ENCODE measurements at places on chromosomes 11 and 22.

- peak; percentile 51 for DNase-seq
Measured at GRCh38 chr11:3613998-3614741, 27.6 kb downstream of the ART5 start.

DNA sequence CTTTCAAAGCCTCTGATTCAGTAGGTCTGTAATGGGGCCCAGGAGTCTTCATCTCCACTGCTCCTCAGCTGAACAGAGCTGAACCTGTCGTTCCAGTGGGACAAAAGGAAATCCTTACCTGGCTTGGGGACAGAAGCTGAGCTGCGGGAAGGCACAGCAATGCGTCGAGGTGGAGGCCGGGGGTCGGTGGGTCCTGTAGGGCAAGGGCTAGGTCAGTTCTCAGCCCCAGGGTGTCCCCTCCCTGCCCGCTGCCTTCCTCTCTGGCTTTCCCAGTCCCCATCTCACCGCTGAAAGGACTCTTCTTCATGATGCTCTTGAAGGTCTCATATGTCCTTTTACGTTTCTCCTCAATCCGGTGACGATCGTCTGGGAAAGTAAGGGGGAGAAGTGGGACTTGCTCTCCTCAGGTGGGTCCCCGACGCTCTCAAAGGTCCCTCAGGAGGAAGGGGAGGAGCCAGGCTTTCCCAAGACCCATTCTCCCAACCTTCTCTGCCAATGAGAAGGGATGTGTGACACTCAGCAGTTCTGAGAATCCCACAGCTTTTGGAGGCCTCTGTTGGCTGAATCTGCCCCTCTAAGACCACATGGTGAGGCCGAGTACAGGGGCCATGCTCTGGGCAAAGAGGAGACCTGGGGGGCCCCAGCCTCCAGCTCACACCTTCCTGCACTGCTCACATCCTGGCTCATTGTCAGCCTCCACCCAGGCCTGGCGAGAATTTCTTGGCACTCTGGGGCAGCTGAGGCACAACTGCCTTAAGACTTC is 7.0 kb downstream of the RELA start:
- no peak for DNase-seq

DNA sequence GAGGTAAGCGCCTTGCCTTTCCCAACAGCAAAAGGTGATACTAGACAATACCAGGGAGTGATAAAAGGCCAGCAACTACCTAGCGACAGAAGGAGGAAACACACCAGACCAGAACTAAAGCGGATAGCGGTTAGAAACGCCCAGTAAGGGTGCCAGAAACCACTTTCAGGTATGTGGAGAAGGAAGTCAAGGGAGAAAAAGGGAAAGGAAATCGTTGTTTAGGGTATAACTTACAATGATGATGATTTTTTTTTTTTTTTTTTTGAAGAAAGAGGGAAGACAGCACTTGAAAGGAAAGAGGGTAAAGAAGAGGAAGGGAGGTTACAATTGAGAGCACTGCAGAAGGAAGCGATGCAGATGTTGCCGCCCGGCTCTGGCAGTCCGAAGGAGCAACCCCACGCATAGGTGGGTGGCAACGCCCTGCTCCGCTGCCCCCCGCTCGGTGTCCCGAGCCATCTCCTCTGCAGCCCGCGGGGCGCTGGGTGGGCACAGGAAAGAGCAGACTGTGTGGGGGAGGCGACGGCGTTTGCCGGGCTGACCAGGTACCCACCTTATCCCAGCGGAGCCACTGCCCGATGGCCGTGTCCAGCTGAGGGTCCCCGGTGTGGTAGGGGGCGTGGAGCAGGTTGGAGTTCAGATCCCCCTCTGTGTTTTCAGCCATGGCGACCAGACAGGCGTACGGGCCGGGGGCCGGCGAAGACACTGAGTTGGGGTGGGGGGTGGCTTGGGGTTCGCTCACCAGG is 561 bp downstream of the PGM2L1 start:
- DNase-seq = no peak

DNA sequence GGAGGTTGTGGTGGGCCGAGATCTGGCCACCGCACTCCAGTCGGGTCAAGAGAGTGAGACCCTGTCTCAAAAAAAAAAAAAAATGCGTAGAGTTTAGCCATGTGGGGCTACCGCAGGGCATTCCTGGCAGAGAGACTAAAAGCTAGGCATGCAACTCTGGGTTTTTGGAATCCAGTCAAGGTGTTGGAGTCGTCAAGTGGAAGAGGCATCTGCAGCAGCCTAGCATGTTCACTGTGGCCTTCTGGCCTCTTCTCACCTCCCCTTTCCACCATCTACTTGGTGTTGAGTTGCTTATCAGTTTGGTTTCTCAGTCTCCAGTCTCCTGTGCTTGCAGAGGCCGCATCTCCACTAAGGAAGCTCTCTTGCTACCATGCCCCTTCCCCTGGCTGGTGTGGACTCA is 572.5 kb downstream of the NTM start:
- no peak for DNase-seq

DNA sequence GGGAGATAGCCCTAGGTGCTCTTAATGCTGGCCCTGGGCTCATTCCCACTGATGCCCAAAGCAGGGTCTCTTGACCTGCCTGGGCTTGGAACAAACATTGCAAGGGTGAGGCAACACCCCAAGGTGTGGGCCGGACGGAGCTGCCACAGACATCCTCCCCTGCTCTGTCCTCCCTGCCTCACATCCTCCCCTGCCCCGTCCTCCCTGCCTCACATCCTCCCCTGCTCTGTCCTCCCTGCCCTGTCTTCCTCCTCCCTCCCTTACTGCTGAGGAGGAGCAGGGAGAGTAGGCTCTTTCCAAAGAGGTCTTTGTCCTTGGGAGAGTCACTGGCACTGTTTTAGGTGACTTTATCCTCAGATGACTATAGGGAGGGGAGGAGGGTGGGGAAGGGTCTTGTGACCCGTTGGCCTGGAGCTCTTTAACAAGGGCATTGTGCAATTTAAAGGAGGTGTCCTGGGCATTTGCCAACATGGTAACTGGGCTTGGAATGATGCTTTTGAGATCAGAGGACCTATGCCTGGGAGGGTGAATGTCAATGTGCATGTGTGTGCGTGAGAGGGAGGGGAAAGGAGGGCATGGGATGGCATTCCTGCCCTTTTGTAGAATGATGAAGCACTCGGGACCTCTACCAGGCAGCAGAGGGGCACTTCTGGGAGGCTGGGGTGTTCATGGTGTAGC is 700 bp downstream of the FAM180B start:
- no peak for DNase-seq

DNA sequence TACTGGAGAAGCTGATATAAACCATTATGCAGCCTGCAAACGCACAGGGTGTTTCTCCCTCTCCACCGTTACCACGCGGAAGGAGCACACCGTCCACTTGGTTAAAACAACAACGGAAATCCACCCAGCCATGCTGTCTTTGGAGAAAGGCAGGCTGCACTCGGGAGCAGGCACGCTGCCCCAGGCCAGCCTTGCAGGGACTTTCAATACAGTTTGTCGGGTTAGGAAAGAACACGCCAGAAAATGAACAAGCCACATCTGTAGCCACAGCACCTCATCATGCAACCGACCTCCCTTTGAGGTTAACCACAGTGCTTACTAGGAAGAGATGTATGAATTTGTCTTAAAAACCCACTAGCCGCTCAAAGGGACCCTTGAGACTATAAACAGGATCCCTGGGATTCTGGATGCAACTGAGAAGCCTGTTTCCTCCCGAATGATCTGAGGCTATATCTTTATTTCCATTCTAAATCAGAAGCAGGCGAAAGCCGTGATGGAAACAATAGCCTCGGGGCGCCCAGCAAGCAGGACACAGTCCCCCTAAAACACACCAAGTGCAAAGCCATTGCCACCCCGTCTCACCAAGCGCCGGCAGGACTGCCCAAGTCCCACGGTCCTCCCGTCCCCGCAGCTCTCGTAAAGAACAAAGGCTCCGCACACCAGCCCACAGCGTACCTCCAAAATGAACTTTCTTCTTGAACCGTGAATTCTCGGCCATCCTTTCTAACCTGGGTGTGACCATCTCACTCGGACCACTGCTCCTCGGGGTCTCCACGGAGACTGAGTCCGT is 318.9 kb downstream of the CTTN start:
- DNase-seq = no peak

DNA sequence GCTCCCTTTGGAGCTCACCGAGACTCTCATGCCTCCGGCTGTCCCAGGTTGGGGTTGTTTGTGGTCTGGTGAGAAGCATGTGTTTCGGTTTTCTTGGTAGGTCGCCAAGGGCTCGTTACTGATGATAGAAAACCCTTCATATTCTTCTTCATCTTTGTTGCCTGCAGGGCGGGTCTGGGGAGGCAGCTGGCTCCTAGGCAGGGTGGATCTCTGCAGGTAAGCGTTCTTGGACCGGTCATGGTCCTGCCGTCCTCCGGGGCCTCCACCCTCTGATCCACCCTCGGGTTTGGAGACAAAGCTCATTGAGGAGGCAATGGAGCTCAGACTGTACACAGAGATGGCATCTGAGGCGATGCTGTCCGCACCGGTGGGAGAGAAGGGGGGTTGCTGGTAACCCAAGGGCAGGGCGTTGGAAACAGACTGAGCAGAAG is 64.3 kb upstream of the PITPNB start:
- no peak for DNase-seq

GRCh38 chr11:90756617-90757016 is 533.8 kb upstream of the CHORDC1 start:
- no peak for DNase-seq

GRCh38 chr22:44167501-44167900 is 13.2 kb upstream of the PARVG start:
- no peak for DNase-seq

DNA sequence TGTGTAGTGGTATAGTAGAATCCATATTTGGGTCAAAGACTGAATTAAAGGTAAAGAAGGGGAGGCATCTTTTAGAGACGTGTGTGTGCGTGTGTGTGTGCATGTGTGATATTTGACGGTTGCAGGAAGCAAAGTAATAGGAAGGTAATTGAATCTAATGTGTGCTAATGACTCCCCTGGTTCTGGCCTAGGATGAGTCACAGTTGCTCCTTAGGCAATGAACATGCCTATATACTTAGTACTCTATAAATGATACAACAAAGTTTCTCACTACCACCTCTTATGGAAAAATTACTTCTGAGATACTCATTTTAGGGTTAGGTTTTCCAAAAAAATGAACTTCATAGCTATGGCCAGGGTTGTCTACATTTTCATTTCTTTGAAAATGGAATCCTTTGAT is 409.6 kb downstream of the GUCY1A2 start:
- DNase-seq = no peak

GRCh38 chr22:39215426-39216142 is 29.2 kb downstream of the PDGFB start:
- DNase-seq = no peak

GRCh38 chr22:40331706-40332105 is 14.6 kb upstream of the ADSL start:
- no peak for DNase-seq

- peak; percentile 62 for DNase-seq
Measured at GRCh38 chr11:61567286-61568061, 13.4 kb downstream of the SYT7 start.

- peak; percentile 68 for DNase-seq
Measured at GRCh38 chr11:65662247-65662798, 393 bp downstream of the RELA start.

DNA sequence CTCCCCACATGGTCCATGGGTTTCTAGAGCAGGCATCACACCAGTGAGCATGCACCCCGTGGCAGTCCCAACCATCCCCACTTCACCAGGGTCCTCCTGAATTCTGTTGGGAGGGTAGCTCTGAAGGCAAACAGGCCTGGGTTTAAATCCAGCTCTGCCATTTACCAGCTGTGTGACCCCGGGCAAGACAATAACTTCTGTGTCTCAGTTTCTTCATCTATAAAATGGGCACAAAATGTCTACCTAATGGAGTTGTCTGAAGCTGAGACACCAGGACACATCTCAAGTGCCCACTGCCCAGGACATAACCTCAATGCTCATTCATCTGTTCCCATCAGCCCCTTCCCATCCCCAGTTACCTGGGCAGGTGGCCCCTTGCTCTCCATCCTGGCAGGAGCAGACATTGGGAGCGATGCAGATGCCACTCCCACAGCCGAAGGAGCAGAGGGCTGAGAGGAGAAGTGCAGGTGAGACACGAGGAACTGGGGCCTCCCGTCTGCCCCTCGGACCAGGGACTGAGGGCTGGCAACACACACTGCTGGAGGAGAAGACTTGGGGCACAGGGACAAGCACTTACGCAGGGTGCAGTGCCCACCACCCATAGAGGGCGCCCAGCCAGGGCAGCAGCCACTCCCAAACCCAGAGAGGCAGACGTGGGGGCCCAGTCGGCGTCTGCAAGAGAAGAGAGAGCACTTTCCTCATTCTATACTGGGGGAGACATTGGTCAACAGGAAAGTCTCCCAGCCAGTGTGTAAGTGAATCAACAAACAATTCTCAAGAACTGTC is 4.0 kb downstream of the VWCE start:
- no peak for DNase-seq

DNA sequence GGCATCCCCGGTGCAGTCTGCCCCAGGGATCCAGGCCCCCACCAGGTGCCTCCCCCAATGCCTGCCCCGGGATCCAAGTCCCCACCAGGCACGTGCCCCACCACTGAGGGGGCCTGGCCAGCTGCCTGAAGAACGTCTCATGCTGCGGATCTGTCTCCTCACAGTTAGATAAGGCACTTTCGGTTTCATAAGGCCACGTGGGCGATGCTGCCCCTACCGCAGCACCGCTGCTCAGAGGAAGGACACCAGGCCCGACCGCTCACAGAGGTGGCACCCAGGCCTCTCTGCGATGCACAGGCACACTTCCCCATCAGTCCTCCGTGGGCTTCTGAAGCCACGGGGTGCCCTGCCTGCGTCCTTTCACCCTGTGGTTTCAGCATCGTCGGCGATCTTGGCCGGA is 68.1 kb upstream of the BID start:
- no peak for DNase-seq

DNA sequence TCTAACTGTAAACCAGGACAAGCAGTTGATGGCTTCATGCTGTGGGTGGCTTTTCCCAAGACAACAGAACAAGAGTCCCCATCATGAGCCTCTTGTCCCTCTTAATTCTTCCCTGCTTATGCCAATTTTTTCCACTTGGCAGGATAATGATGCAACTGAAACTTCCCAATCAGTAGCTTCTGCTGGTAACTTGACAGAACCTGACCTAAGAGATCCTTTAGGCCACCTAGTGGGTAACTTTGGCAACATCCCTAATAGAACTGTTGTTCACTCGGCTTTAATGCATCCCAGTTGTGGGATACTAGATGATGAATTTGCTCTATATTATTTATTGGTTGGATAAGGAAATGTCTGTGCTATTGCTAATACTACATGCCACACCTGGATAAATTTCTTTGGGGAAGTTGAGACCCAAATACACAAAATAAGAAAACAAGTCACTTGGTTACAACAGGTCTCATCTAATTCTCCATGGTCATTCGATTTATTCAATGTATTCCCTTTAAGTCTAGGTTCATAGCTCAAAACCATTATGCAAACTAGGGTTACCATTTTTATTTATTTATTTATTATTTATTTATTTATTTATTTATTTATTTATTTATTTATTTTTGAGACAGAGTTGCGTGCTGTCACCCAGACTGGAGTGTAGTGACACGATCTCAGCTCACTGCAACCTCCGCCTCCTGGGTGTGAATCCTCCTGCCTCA is 41.4 kb upstream of the NFAM1 start:
- peak; percentile 46 for DNase-seq

GRCh38 chr11:94303966-94304958 is at the start of gene IZUMO1R:
Gene IZUMO1R (plus strand): TSS chr11:94304580. CDS start chr11:94305637, 1,057 bp downstream.
- DNase-seq = no peak

- DNase-seq = no peak
Measured at GRCh38 chr11:106507645-106508306, 430.3 kb downstream of the AASDHPPT start.
